Renal cortex interstitium (tissue), 15 donors: ENCODE measurements at places on chromosomes 7 and 10. TPM values are rescaled to one million over a fixed set of nuclear protein-coding genes. Genes with fewer than 3 reads are reported as not detected.

GRCh38 chr10:91908337-91909116 is 759 bp downstream of the FGFBP3 start:
- DNase-seq = peak; percentile 66

Gene CFAP70
- polyA plus RNA-seq = 22.8 TPM

GRCh38 chr7:43779045-43779812 is 20.7 kb downstream of the BLVRA start:
- no peak for DNase-seq

DNA sequence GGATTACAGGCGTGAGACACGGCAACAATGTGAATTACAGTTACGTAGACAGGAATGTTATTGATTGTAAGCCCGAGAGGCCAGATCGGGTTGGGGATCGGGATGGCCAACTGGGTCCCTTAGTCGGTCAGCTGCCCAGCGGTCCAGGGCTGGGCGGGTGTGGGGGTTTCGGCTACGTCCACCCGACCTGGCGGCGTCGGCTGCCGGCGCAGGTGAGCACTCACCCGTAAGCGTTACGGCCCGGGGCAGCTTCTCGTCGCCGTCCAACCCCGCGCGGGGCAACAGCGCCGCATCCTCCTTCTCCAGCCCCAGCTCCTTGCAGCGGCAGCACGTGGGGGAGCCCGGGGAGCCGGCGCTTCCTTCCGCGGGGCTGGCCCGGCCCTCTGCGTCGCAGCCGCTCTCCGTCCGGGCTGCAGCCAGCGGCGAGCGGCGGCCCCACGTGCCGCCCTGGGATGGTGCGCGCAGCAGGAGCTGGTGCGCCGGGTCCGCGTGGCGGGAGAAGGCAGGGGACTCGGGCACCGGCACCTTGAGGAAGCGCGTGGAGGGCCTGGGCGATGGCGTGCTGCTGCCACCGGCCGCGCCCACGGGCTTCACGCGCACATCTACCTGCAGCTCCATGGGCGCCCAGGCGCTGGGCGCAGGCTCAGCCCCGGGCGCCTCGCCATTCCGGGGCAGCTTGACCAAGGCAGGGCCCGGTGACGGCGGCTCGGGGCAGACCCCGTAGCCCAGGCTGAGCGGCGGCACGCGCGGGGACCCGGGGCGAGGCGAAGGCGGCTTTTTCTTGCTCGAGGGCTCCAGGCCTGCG is 609 bp downstream of the KLRG2 start:
- DNase-seq = no peak

Gene GNAT3
- polyA plus RNA-seq = not detected

Gene MCM10
- 11.5 TPM for polyA plus RNA-seq

- DNase-seq = no peak
These were observed 399.4 kb downstream of the PLXDC2 start for GRCh38 chr10:20215547-20216152.

GRCh38 chr7:41872966-41873365 is 170.1 kb upstream of the INHBA start:
- DNase-seq = no peak

Gene TACR2
- polyA plus RNA-seq = 0.47 TPM

- DNase-seq = no peak
These were observed 17.2 kb downstream of the INHBA start for GRCh38 chr7:41685684-41686083.

DNA sequence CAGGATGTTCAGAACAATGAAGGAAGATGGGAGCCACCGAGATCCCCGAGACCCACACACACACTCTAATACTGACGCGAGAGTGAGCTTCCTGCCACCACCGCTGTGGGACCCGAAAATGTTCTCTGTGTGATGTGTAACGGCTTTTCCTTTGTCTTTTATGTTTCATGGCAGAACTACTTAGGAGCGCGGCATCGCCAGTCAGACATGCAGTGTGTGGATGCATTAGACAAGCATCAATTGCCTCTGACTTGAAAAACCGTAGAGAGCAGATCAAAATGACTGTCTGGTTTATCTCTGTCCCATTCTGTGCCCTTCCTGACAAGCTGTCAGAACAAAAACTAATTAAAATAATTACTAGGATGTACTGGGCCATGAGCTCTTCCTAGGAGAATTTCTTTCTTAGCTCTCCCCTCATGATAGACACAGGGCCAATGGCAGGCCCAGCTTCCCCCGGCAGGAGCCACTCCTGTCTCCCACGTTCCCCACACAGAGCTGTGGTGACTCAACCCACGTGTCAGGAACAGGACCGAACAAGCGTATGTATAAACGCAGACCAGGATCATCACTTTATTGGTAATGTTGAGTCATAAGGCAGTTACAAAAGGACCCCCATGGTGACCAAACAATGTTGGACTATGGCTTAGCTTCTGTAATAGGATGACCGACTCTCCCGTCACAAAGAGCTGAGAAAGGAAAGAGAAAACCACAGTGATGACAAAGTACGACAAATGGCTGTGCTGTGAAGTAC is 705.0 kb downstream of the PARD3 start:
- DNase-seq = no peak

DNA sequence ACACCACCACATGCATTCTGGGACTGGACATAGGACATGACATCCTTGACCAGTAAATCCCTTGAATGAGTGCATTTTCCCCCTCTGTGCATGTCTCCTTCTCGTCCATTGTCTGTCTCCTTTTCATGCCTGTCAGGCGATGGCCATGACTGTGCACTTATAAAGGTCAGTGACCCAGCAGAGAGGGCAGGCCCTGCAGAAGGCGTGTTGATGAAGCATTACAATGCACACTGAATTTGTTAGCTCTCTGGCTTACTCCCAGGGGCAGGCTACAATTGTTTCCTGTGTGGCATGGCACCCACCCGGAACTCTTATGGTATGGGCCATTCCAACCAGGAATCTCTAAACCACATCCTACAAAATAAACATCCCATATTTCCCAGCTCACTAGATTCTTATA is 71.1 kb downstream of the SAMD9 start:
- no peak for DNase-seq

Gene ACBD7
- 5.8 TPM for polyA plus RNA-seq

- DNase-seq = no peak
These were observed 231.1 kb downstream of the CACNA2D1 start for GRCh38 chr7:82212466-82212865.

DNA sequence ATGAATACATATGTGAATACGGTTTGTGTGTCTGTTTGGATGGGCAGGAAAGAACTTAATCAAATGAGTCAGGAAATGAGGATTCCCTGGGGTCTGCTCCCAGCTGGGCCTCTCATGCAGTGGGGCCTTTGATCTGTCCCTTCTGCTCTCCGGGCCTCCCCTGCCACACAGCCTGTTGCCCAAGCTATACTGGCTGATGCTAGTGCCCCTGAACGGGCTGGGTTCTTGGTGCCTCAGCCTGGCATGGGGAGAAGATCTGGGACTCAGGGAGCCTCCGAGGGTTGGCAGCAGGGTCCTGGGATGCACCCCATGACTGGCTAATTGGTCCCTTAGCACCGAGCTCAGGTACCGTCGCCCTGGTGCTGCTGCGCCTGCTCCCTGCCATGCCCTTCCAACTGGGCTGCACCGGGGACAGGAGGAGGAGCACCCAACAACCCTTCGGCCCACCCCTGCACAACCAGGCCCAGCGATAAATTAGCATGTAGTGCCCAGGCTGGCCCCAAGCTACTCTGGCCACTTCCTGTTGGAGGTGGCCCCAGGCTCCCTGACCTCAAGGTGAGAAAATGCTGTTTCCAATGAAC is 59.9 kb upstream of the DUSP5 start:
- DNase-seq = no peak

Gene CNPY1
- polyA plus RNA-seq = not detected

Gene TUBB8
- 1.3 TPM for polyA plus RNA-seq

DNA sequence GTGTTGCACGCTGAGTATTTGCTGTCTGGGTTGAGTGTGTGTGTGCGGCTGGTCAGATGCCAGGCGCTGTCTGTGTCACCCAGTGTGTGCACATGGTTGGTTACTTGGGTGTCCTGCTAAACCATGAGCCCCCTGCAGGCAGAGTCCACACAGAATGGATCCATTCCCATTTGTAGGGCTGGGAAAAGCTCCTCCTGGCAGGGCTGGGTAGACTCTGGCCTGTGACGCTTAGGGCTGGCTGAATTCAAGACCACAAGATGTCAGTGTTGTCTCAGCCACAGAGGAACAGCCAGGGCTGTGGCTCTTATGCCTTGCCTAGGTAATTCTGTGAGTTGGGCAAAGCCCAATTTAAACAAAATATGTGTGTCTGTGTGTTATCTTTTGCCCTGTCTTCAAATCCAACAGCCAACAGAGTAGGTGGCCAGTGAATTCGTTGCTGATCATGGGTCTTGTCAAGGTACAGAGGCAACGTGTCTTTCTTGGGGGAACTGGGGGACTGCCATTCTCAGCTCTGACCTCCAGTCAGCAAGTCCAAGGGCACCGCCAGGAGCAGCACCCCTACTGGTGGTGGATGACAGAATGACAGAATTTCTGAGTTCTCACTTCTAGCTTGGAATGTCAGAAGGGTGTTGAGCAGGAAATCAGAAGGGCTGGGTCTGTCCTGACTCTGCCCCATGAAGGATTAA is 285.1 kb downstream of the CCSER2 start:
- peak; percentile 26 for DNase-seq

Gene TRIL
- 53.4 TPM for polyA plus RNA-seq

- DNase-seq = no peak
These were observed 14.4 kb upstream of the COL1A2 start for GRCh38 chr7:94380264-94380663.

DNA sequence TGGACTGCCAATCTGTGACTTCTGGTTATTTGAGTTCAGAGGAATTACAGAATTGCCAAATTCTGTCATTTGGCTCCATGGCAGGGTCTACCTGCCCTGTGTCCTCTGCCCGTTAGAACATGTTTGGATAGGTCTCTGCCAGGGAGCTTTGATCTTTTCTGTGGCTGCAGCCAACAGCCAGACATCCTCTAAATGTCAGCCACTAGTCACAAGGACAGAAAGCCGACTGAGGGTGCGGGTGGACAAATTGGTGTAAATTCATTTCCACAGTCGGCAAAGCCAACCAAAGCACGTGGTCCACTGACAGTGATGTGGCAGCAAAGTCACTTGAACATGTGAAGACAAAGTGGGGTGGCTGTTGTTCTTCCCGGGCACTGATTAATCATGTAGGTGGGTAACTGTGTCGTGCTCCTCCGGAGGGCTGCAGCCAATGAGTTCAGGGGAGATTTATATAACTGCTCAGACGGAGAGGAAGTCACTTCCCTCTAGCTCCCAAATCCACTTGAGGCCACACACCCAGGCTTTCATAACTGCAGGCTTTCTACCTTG is 26.7 kb upstream of the CAMK1D start:
- DNase-seq = no peak

Gene ANKRD1
- polyA plus RNA-seq = 0.82 TPM

DNA sequence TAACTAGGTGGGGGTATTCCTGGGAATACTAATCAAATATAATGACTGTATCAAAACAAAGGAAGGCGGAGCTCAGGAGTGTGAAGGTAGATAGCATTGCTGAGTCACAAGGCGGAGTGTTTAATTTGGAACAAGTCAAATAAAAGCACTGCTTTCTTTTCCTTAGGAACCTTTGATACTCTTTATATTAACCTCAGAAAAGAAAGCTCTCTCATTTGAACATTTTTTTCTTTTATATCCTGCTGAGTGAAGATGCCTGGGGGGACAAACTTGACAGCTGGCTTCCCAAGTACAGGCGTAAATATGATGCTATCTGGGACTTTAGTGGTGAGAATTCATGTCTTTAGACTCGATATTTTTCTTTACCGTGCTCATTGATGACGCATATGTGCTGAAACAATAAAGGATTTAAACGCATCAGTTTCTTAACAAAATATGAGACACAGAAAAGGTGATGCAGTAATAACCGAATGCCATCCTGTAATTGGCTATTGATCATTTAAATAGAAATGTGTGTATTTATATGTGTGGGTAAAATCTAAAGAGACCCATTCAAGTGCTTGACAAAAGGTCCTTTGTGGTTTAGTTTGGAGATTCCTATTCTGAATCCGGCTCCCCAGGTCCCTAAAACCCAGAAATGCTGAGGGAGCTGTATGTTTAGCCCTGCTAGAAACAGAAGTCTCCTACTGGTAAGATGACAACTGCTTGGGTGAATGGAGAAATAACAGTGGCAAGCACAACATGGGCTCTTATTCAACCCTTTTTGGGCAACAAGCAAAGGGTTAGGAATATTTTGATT is 102.7 kb downstream of the PRTFDC1 start:
- no peak for DNase-seq

- DNase-seq = no peak
These were observed 17.0 kb downstream of the TMEM130 start for GRCh38 chr7:98852826-98853225.

Gene MACROH2A2
- 95.7 TPM for polyA plus RNA-seq

DNA sequence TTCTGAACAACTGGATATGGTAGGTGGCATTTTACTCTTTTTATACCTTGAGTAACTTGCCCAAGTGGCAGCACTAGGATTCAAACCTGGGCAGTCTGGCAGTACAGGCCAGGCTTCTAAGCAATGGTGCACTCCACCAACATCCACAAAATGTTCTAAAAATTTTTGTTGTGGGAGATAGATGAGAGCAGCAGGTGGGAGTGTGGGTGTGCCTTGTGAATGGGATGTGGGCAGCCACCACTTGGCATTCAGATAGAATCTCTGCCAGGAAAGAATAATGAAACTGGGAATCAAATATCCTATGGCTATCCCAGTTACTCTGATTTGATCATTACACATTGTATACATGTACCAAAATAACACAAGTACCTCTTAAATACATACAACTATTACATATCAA is 810.7 kb downstream of the MAGI2 start:
- no peak for DNase-seq

Gene GATA3
- polyA plus RNA-seq = 78.2 TPM

Gene PTPRZ1
- 2.7 TPM for polyA plus RNA-seq

DNA sequence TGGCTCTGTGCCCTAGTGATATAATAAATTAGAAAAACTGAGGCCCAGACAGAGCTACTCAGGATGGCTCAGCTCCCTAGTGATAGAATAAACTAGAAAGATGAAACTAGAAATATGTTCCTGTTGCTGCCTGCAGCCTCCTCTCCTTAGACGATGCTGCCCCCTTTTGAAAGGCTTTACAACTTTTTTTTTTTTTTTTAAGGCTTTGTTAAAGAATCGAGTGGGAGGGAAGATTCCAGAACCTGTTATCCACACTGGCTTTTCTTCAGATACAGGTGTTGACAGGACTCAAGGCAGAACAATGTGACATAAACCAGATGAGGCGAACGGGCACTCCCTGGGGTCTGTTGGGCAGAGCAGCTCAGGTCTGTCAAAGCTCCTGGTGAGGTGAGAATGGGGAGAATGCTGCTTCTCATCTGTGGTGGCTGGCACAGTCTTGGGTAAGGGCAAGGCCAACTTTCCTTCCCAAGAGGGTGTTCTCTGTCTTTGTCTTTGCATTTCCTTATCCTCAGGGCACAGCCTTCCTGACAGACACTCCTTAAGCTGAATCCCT is 175.1 kb downstream of the COBL start:
- no peak for DNase-seq

Gene OR2A1
- polyA plus RNA-seq = 0.42 TPM

Gene UPK3B
- polyA plus RNA-seq = 1.4 TPM

Gene CALY
- polyA plus RNA-seq = 0.54 TPM

- no peak for DNase-seq
These were observed 53.5 kb downstream of the SCIN start for GRCh38 chr7:12623885-12624498.

Gene OPN4
- polyA plus RNA-seq = not detected

GRCh38 chr7:128783143-128783861 is 7.7 kb upstream of the OPN1SW start:
- DNase-seq = no peak
